ENCODE measurements at places on chromosomes 7 and 10.

DNA sequence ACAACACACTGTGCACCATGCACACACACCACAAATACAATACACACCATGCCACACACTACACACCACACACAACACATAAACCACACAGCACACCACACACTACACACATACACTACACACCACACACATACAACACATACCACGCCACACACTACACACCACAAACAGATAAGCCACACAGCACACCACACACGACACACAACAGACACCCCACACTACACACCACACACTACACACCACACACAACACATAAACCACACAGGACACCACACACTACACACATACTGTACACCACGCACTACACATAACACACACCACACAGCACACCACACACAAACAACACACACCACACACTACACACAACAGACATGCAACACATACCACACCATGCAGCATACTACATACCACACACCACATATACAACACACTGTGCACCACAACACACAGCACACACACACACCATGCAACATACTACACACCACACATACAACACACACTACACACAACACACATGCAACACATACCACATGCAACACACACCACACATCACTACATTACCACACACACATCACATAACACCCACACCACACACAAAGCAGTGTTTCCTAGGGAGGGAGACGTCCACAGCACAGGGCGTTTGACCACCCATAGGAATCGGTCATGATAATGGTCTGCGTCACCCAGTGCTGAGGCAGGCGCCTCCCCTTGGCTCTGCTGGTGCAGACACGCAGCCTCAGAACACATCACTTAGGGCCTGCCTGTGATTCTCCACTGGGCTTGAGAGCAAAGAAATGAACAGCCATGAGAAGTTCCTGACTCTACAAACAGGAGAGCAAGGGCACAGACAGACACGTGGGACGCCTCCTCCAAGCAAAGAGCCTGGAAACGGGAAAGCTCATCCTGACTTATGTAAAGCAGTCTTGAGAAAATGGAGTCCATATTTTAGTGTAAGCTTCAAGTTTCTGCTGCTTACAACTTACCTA lies 458.3 kb downstream of the PTPRN2 start:
- no peak for DNase-seq

GRCh38 chr7:107130487-107131220 lies 38.1 kb upstream of the HBP1 start:
- no peak for DNase-seq

DNA sequence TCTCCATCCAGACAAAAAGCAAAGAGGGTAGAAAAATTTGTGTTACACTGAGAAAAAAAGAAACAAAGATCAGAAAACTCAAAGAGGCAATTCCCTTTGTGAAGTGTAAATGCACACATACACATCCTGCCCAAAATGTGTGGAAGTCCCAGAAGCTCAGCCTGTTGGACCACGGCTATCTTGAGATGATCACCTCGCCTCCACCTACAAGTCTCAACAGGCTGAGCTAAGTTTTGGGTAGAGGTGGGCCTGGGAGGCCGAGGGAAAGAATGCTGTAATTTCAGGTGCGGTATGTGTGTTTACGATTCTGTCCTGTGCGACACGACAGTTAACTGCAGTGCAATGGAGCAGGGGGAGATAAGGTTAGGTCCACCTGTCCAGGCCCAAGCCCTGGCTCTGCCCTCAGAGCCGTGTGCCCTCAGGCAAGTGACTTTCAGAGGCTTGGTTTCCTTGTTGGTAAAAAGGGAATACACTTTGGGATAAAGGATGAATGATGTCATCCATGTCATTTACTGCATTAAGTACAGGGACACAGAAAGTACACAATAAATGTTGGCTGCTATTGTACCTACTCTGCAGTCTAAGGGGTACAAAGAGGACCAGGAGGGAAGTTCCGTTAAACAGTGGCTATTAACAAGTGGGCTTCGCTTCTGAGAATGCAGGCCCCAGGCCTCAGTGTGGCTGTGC lies 67.3 kb downstream of the AFAP1L2 start:
- no peak for DNase-seq

GRCh38 chr10:73480158-73480557 lies 15.7 kb downstream of the PPP3CB start:
- DNase-seq: no peak

GRCh38 chr7:138833596-138833995 lies 35.6 kb upstream of the ATP6V0A4 start:
- DNase-seq: no peak

DNA sequence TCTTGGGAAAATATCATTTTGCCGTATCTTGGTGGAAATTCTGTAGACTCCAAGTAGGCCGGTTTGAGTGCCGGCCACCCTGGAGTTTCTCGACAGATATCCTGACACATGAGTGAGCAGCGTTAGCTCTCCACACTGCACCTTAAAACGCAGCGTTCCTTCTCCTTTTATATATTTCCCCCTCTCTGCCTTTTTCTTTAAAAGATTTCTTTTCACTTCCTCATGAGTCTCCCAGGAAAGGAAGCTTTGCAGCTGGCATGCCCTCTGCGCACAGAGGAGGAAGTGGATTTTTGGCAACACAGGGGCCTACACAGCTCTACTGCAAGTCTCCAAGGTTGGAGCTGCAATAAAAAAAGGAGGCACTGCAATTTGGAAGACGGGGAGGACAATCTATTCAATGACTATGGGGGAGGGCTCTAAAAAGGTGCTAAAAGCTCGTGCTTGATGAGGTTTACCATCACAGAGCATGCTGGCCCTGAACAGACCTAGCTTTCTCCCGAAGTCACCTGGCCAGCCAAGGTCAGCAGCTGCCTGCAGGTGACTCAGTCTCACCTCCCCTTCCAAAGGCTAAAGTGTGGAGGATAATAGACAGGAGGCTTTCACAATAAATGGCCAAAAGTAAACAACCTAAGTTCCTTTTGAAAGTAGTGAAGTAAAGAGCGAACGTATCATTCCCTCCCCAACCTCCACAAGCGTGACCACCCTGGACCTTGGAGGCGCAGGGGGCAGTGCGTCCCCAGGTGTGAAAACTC lies 252.8 kb downstream of the ZMYND11 start:
- DNase-seq: no peak

DNA sequence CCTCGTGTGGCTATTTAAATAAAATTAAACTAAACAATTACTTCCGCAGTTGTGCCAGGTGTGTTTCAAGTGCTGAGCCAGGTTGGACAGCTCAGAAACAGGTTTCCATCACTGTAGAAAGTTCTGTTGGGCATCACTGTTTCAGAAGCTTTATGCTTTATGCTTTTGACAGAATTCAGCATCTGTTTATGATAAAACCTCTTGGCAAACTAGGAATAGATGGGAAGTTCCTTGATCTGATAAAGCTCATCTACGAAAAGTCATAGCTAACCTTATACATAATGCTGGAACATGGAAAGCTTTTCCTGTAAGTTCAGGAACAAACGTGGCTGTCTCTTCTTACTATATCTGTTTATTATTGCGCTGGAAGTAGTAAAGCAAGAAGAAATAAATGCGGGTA lies 143.4 kb downstream of the DOCK1 start:
- no peak for DNase-seq

All from activated T-helper 2 cell treated with anti-CD3 and anti-CD28 coated beads, Interferon-gamma antibody, Interleukin-2, Interleukin-4, amounts not matched to agents 10 μg/mL and 5 μg/mL and 100 μg/mL, durations not matched to agents 14 hours and 24 hours and 36 hours (primary cell).